ENCODE measurements at places on chromosomes 4 and X.

- no peak for DNase-seq
These were observed 15.4 kb downstream of the STOX2 start for GRCh38 chr4:183920512-183920911.

- no peak for DNase-seq
These were observed 87.7 kb downstream of the FAM53A start for GRCh38 chr4:1596393-1596792.

DNA sequence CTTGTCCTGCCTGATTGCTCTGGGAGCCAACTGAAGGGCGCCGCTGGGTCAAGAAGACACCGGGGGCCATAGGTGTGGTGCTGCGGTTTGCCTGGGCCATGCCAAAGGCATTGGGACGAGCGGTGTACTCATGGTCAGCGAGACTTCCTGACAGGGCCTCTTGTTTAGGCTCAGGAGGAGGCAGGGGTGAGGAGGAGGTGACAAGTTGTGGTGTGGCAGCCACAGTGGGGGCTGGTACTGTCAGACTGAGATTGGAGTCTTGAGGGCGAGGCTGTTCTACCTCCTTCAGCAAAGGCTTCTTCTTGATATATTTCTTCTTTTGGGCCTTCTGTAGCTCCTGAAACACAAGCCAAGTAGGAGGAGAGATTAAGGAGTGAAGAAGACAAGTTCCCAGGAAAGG is 104.1 kb downstream of the PHF8 start:
- no peak for DNase-seq

DNA sequence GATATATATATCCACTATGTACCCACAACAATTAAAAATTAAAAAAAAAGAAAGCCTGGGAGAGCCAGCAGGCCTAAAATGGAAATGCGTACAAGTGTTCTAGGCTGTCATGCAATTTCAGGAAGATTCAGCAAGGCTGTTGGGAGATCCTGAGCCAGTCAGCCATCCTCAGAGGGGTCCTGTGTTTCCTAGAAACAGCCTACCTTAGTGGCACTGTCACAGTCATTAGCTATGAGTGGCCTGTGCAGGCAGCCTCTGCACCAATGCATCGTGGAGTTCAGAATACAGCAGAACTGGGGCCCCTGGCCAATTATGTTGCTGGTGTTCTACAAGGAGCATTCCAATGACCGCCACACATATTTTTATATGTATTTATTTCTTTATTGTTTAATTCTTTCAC is 21.0 kb upstream of the USP53 start:
- no peak for DNase-seq

GRCh38 chrX:41895826-41896225 is 27.5 kb downstream of the CASK start:
- no peak for DNase-seq

DNA sequence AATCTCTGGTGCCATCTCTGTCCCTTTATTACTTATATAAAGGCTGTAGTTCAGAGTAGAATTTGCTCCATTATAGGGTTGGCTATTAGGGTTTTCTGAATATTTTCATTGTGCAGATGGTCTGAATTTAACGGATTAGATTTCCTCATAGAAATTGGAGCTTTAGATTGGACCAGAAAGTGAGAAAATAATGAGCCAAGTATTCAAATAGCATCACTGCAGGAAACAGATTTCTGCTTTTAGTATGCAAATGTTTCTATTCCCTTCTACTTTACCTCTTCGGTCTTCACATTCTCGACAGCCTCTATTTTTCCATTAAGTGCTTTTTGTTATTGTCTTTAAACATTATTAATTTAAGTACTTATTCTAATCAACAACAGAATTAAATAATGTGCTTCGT is 55.4 kb downstream of the TRIM2 start:
- no peak for DNase-seq

GRCh38 chr4:87677731-87678130 is 27.7 kb downstream of the DMP1 start:
- DNase-seq = no peak

GRCh38 chrX:63529961-63530360 is 178.8 kb upstream of the SPIN4 start:
- no peak for DNase-seq

GRCh38 chr4:98921292-98921691 is 7.6 kb downstream of the EIF4E start:
- no peak for DNase-seq

DNA sequence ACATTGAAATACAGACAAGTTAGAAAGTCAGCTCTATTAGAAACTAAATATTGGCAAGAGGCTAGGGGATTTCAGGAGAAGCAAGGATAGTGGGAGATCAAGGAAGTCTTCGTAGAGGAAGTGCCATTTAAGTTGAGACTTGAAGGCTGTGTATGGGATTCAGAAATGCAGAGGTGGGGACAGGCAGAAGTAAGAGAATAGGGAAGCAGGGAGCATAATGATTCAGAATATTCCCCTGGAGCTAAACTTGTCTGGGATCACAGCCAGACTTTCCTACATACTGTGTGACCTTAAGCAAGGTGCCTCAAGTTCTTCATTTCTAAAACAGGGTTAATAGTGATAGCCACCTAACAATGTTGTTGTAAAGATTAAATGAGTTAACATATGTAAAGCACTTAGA is 108.8 kb downstream of the DDIT4L start:
- DNase-seq = no peak

- DNase-seq = no peak
These were observed 22.5 kb upstream of the RPA4 start for GRCh38 chrX:96861218-96861617.

GRCh38 chrX:35726176-35726575 is 72.0 kb upstream of the MAGEB16 start:
- DNase-seq = peak; percentile 18

GRCh38 chr4:124899997-124900396 is 187.5 kb upstream of the ANKRD50 start:
- no peak for DNase-seq

- DNase-seq = no peak
These were observed 165.0 kb upstream of the HS3ST1 start for GRCh38 chr4:11593576-11594116.

DNA sequence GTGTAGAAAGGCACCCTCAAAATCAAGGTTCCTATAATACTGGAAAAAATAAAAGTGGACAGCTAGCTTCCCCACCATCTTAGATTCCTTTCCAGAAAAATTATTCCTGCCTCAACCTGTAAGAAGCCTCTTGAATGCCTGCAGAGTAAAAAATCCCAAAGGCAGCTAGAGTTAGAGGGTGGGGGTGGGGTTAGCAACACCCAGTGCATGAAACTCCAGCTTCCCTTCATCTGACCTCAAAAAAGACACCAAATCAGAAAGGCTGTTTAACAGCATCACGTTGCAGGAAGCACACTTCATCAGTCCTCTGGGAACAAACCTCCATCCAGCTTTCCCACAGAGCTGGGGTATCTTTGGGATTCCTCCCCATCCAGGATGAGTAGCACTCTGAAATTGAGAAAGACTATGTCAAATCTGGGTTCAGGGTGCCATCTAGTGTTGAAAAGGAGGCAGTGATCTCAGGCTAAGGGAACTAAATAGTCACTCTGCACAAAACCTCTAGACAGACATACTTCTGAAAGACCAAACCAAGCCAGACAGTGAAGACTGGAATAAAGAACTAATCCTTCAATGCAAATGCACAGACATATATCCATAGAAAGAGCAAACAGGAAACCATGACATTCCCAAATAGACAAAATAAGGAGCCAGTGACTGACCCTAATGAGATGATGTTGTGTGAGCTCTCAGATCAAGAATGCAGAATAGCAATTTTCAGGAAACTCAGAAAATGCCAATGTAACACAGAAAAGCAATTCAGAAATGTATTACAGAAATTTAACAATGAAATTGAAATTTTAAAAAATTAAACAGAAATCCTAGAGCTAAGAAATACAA is 97.9 kb downstream of the ARHGEF9 start:
- DNase-seq = peak; percentile 11

DNA sequence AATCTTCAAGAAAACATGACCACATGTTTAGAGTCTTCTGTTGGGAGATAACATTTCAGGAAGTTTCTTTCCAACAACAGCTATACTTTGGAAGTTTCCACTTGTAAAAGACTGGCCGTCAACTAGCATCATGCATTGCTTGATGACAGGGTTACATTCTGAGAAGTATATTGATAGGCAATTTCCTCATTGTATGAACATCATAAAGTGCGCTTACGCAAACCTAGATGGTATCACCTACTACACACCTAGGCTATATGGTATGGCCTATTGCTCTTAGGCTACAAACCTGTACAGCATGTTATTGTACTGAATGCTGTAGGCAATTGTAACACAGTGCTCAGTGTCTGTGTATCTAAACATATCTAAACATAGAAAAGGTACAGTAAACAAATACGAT is 25.4 kb upstream of the CD40LG start:
- no peak for DNase-seq

DNA sequence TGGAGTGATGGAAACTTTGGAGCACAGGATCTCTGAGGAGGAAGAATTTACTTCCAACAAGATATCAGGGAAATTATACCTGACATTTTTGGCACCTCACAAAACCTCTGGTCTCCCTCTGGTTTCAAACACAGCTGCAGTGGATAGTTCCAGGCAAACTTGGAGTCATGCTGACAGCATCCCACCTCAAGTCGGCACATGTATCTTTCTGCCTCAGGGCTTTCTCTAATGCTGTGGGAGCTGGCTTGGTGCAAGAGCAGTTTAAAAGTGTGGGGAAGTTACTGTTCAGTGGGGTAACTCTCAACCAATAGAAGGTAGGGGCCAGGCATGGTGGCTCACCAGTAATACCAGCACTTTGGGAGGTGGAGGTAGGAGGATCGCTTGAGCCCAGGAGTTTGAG is 207.1 kb upstream of the NHS start:
- no peak for DNase-seq

- no peak for DNase-seq
These were observed 2.4 kb upstream of the PDZD4 start for GRCh38 chrX:153832728-153833127.

DNA sequence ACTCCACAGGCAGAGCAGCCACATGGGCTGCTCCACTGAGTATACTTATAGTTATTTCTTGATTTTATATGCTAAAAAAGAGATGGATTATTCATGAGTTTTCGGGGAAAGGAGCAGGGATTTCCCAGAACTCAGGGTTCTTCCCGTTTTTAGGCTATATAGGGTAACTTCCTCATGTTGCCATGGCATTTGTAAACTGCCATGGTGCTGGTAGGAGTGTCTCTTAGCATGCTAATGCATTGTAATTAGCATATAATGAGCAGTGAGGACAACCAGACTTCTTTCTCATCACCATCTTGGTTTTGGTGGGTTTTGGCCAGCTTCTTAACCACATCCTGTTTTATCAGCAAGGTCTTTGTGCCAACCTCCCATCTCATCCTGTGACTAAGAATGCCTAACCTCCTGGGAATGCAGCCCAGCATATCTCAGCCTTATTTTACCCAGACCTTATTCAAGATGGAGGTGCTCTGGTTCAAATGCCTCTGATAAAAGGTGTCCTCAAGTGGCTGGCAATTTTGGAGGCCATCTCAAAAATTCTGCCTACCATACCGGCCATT is 213.0 kb upstream of the VEGFC start:
- no peak for DNase-seq

GRCh38 chr4:135365065-135365464 is 1163.5 kb upstream of the PABPC4L start:
- DNase-seq = no peak

- DNase-seq = peak; percentile 81
These were observed 3.5 kb downstream of the TMSB4X start for GRCh38 chrX:12978205-12979025.

DNA sequence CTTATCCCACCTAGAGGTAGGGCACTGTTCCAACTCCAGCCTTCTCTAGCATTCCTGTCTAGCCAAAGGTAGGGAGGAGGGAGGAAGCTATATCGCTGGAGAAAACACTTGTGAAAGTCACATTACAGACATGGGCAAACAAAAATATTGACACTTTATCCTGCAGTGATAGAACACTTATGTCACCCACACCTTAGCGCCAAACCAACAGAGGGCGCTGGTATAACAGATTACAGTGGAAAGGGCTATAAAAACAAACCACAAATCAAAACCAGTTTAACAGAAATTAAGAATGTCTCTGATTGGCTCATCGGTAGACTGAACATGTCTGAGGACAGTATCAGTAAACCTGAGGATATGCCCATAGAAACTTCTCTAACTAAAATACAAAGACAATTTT is 451.3 kb downstream of the TLL1 start:
- DNase-seq = peak; percentile 36

- no peak for DNase-seq
These were observed 181.9 kb downstream of the CEP135 start for GRCh38 chr4:56130606-56131155.

- DNase-seq = no peak
These were observed 26.7 kb downstream of the PJA1 start for GRCh38 chrX:69138512-69138911.

- peak; percentile 44 for DNase-seq
These were observed 893 bp downstream of the RLIM start for GRCh38 chrX:74613370-74614092.

DNA sequence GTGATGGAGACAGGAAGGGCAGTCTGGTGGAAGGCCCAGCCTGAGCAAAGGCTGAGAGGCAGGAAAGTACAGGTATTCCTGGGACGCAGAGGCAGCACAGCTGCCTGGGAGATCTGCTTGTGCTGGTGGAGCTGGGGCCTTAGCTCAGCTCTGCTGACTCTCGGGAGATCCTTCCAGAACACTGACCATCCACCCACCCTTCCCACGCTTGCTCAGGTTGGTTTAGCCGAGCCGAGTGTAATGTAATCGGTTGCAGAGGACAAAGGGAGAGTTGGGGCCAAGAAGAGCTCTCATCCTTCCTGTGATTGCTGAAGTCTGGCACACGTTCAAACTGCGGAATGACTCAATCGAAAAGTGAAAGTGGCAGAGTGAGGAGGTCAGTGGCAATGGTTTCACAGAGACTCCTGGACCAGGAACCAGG is 43.1 kb upstream of the GPR78 start:
- DNase-seq = peak; percentile 44

- no peak for DNase-seq
These were observed 138.9 kb downstream of the DCLK2 start for GRCh38 chr4:150217192-150217591.

DNA sequence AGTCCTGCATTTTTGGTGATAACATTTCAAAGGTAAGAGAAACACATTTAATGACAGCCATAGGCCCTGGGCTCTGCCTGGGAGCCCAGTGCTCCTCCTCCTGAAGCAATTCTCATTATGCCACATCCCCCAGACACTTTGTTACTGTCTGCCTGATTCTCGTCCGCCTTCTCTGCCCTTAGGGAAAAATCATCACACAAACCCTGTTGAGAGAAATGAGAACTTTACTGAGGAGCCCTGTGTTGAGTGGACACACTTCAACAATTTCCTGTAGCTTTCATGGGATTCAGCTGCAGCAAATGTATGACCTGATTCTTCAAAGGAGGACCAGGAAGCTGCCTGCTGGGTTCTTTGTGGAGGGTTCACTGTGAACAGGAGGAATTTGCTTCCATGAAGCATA is 566.5 kb upstream of the FRG1 start:
- no peak for DNase-seq

GRCh38 chr4:1767770-1768366 is 25.2 kb upstream of the FGFR3 start:
- DNase-seq = peak; percentile 68

- no peak for DNase-seq
These were observed 53.0 kb downstream of the ZFX start for GRCh38 chrX:24202465-24203031.
